ENCODE measurements at places on chromosomes 16 and 17. TPM values are rescaled to one million over a fixed set of nuclear protein-coding genes. Genes with fewer than 3 reads are reported as not detected.

ALOX15B gene
- under 0.01 TPM for total RNA-seq

GRCh38 chr17:5893741-5894140, 176.4 kb upstream of the WSCD1 start:
- no peak for DNase-seq

DNA sequence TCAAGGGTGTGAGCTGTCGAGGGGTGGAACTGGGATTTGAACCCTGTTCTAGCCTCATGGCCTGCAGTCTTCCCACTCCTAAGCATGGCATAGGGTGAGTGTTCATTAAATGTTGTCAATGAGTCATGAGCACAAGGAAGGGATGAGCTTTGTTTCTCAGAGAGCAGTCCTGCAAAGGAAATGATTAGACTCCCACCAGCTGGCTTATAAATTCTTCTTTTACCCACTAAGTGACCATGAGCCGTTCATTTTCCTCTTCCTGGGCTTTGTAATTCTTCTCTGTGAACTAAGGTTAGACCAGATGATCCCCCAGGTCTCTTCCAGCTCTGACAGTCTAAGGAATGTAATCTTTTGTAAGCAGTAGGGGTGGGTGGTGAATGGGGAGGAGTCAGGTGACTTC, 47.9 kb upstream of the HNF1B start:
- no peak for DNase-seq

- DNase-seq = no peak
Measured at GRCh38 chr16:10676284-10676683, 18.4 kb downstream of the TEKT5 start.

All from frontal cortex (tissue), 4 donors.